ENCODE measurements at places on chromosomes 1 and 21. TPM values are rescaled to one million over a fixed set of nuclear protein-coding genes. Genes with fewer than 3 reads are reported as not detected.
A peak's percentile ranks its signal among the peaks of the same experiment; 100 is the strongest.

- DNase-seq = no peak
These were observed 18.7 kb upstream of the FMO2 start for GRCh38 chr1:171166361-171166760.

GRCh38 chr1:20123722-20124455 is 4.6 kb upstream of the PLA2G2D start:
- DNase-seq = no peak

DNA sequence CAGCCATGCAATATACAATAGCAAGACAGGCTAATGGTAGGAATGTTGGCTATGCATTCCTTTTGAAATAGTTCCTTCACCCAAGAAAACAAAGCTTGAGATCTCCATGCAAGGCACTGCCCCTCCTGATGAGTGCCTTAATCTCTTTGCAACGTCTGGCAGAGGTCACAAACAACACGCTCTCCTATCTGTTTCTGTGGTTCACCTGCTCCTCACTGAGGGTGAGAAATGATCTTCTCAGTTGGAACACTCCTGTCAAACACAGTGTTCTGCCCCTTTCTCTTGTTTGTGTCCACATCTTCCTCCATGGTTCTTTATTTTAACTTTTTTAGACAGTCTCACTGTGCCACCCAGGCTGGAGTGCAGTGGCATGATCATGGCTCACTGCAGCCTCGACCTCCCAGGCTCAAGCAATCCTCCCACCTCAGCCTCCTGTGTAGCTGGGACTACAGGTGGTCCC is 21.2 kb upstream of the XPR1 start:
- DNase-seq = no peak

- peak; percentile 82 for DNase-seq
These were observed at the start of gene CERS2 for GRCh38 chr1:150974580-150975478. TSS of gene CERS2 (minus strand) at chr1:150974835. CDS start at chr1:150969090, 5,745 bp downstream.

DNA sequence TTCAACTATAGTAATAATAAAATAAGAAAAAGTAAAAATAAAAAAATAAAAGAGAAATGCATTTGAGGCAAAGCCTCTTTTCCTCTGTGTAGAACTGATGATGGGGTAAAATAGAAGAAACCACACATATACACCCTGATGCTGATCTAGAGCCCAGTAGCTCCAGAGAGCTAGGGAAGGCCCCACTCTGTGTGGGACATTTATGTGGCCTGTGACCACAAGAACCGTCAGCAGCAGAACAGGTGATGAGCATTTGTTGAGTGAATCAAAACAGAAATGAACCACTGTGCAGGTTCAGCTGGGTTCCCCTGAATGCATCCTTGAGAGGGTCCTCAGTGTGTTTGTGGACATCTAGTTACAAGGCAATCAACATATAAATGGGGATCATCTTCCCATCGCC is 221.8 kb upstream of the HOOK1 start:
- no peak for DNase-seq

DNA sequence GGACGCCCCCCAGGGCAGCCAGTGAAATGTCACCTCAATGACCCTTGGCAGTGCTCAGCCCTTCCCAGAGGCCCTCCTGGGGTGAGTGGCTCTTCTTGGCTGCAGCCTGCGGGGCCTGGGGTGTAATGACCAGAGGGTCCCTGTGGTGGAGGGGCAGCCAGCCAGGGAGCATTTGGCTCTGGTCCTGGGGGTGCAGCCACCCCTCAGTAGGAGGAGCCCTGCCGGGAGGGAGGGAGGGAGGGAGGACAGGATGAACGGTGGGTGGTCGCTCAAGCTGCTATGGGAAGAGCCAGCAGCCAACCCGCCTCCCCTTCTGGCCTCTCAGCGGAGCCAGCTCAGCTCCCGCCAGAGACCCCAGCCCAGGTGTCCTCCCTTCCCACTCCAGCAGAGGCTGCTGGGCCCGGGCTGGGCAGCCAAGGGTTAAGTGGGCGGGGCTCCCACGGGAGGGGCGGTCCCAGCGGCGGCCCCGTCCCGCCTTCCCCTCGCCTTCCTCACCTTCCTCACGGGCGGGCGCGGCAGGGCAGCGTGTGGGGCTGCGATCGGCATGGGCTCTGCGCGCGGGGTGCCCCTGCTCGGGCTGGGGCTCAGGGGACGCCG is 9.0 kb upstream of the PLCH2 start:
- DNase-seq = peak; percentile 10

GRCh38 chr1:38243106-38243505 is 196.5 kb upstream of the POU3F1 start:
- no peak for DNase-seq

DNA sequence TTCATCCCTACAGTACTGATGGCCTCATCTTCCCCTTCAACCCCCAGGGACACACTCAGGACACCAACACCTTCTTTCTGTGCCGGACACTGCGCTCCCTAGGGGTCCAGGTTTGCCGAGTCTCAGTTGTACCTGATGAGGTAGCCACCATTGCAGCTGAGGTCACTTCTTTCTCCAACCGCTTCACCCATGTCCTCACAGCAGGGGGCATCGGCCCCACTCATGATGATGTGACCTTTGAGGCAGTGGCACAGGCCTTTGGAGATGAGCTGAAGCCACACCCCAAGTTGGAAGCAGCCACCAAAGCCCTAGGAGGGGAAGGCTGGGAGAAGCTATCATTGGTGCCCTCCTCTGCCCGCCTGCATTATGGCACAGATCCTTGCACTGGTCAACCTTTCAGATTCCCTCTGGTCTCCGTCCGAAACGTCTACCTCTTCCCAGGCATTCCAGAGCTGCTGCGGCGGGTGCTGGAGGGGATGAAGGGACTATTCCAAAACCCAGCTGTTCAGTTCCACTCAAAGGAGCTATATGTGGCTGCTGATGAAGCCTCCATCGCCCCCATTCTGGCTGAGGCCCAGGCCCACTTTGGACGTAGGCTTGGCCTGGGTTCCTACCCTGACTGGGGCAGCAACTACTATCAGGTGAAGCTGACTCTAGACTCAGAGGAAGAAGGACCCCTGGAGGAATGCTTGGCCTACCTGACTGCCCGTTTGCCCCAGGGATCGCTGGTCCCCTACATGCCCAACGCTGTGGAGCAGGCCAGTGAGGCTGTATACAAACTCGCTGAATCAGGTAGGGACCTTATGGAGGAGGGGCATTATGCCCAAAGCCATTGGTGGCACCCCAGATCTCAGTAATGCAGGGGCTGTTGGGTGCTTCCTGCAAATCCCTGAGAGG is 5.1 kb upstream of the LENEP start:
- DNase-seq = no peak

DNA sequence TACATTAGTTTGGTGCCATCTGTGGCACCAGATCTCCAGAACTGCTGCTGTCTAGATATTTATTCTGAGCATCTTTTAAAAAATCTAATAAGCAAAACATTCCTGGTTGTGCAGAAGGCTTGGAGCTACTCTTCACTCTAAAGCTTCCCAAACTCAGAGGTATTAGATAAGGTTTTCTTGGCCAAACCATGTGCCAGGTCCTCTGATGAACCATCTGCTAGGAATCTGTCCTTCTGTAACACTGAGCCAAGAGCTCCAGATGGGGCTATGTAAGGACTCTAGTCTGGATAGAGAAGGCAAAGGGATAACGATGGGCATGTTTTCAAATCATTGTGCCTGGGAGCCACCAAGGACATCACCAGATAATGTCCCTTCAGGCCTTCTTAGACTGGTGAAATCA is 410.6 kb downstream of the NTNG1 start:
- no peak for DNase-seq

DNA sequence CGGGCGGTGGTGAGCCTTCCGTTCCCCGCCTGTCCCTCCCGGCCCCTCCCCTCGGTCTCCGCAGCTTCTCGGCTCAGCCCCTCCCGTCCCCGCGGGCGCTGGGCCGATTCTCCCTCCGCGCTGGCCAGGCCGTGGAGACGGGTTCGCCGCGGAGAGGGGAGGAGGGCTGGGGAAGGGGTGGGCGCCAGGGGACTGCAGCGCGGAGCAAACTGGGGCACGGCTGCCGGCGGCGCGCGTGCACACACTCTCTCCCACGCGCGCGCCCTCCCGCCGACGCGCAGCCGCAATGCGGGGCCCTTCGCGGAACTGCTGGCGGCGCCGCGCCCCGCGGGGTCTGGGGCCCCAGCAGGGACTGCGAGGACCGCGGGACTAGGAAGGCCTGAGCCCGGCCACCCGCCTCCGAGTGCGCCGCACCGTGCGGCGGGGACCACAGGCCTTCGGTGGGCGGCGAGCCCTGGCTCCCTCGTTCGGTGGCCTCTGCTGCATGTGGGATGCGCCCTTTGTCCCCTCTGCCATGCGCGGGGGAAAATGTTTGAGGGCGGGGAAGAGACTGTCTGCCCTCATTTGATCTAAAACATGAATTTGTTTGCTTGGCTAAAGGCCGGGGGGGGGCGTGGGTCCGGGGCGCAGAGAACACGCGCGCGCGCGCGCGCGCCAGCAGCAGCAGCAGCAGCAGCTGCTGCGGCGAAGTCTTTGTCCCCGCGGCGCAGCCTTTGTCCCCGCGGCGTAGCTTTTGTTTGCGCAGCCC is 90.7 kb upstream of the VAMP3 start:
- peak; percentile 25 for DNase-seq

DNA sequence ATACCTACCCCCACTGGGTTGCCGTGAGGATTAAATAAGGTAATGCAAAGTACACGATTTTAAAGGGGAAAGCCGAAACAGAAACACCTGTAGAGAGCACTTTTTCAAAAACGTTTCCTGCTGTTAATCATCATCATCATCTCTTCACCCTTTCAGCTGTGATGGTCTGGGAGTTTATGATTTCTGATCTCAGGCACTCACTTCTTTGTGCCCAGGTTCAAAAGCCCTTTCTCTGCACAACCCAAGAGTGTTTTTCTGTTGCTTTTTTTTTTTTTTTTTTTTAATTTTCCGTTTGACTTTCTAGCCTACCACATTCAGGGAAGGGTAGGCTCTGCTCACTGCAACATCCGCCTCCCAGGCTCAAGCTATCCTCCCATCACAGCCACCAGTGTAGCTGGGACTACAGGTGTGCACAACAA is 936 bp upstream of the UBXN11 start:
- no peak for DNase-seq

GRCh38 chr21:42061195-42061985 is 9.7 kb upstream of the UMODL1 start:
- peak; percentile 43 for DNase-seq

DNA sequence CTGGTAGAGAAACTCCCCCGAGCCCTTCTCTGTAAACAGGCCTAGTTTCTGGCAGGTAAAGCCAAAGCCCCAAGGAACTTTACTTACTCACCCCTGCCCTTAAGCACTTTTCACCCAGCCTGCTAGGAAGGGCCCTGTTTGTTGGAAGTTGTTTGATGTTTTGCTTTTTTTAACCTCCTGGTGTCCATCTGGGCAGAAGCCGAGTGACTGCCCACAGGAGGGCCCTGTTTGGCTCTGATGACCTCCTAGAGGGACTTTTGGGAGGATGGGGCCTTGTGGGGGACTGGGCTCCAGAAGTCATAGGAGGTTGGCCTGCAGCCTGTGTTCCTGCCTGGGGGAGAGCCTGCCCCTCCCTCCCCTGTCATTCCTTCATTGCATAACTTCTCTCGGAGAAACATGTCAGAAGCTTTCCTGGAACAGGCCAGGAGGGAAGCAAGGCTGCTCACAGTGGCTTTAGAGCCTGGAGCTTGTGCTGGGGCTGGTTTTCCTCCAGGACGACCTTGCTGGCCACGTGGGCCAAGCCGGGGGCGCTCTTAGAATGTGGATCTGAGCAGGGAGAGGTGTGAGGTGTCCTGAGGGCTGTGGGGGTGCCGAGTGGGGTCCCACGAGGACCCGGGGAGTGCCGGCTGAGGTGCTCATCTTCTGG is 33.9 kb downstream of the COQ8A start:
- DNase-seq = no peak

- no peak for DNase-seq
These were observed 7.7 kb downstream of the MAD2L2 start for GRCh38 chr1:11673089-11673769.

- no peak for DNase-seq
These were observed 117.6 kb downstream of the LEPR start for GRCh38 chr1:65538086-65538485.

- DNase-seq = no peak
These were observed 48.3 kb downstream of the SUCO start for GRCh38 chr1:172581273-172581672.

GRCh38 chr21:39000496-39000895 is 182.8 kb downstream of the PSMG1 start:
- peak; percentile 70 for DNase-seq

DNA sequence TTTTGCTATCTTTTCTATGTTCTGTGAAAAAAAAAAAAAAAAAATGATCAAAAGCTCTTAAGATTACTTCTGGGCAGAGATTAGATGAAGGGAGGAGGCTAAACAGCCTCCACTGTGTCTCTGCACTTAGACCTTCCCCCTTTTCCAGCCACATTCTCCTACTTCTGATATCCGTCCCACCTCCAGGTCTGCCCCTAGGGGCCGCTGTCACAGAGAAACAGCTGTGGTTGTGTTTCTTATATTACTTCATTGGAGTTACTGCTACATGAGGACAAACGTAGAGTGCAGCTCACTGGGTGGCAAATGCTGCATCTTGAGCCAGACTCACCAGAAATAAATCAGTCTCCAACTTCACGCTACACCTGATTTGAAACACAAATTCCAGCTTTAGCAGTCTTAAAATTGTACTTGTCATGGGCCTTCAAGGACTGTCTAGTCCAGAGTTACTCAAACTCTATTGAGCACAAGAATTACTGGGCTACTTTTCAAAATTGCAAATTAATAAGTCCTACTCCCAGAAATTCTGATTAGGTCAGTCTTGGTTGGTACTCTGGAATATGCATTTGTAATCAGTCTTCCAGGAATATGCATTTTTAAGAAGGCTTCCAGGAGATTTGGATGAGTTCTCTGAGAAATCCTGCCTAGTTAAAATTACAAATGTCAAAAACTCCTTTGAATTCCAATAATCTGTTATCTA is 125.2 kb upstream of the PTBP2 start:
- DNase-seq = no peak

DNA sequence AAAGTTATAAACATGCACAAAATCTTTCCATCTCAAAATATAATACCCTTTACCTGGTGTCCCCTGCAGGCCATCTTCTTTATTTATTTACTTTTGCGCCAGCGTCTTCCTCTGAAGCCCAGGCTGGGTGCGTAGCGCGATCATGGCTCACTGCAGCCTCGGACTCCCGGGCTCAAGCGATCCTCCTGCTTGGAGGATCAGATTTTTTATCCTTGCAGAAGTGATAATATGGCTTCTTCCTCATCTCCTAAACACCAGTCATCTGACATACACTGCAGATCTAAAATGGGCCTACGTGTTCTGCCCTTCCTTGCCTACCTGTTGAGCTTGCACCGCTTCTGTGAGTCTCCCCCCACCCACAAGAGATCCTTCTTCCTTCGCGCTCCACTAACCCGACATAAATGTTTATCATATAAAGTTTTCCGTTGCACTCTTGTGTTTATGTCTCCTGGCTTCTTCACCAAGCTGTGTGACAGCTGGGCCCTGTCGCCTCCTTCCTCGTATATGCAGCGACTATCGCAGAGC is 506 bp upstream of the SRP9 start:
- no peak for DNase-seq

CD84 gene
- total RNA-seq = 16.0 TPM

GBP3 gene
- total RNA-seq = 7.1 TPM

TMCC2 gene
- 4.5 TPM for total RNA-seq

LCE3E gene
- total RNA-seq = not detected

PLEKHN1 gene
- 2.3 TPM for total RNA-seq

DNAJB4 gene
- total RNA-seq = 14.0 TPM

SPATA1 gene
- total RNA-seq = 2.9 TPM

SPATA17 gene
- not detected for total RNA-seq

Measured in activated T-cell treated with anti-CD3 and anti-CD28 coated beads, Interleukin-2, amount 50 U/mL, for 72 hours (primary cell).